CD14-positive monocyte (primary cell): ENCODE measurements at places on chromosomes 2 and 18. TPM values are rescaled to one million over a fixed set of nuclear protein-coding genes. Genes with fewer than 3 reads are reported as not detected.

Gene HOXD9
- polyA plus RNA-seq, result not detected

Gene SCYGR5
- polyA plus RNA-seq, result not detected

GRCh38 chr2:104687147-104687546 is 166.8 kb upstream of the POU3F3 start:
- DNase-seq, result no peak
- no peaks in the 10 kb centered on the region for H3K4me1 ChIP-seq
- H3K27me3 ChIP-seq, result no peaks in the 10 kb centered on the region
- H3K27ac ChIP-seq, result no peak overlapping the region

DNA sequence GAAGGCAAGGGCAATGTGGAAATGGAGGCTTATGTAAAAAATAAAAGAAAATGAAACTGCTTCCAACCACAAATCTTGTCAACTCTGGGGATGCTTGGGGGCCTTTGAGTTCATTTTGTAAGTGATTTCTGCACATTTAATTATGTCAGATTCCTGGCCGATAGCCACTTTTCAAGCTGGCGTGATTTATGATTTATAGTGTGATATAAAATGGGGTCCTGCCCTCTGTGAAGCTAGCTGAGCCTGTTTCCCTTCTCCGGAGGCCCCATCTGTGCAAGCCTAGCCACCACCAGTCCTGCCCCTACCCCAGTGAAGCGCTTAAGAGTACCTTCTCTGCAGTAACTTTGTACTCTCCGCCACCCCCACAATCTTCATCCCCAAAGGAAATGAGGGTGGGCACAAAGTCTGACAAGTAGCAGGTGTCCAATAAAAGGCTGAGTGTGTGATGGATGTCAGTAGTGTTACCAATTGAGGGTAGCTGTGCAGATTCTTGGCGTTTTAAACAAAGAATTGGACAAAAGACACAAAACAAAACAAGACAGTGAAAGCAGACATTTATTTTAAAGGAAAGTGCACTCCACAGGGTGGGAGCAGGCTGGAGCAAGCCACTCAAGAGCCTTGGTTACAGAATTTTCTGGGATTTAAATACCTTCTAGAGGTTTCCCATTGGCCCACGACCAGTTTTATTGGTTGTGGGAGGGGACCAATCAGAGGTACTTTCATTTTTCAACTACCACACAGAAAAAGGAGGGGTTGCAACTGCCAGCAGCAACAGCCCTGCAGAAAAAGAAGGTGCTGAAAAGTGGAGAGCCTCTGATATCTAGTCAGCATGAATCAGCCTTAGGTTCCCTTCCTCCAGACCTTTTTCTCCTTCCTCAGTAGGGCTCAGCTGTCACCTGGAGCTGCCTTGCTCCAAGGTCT is 39.0 kb upstream of the SIX3 start:
- H3K4me1 ChIP-seq, result no peaks in the 10 kb centered on the region
- no peak overlapping the region for H3K27ac ChIP-seq
- H3K36me3 ChIP-seq, result no peaks in the 10 kb centered on the region
- DNase-seq, result no peak
- H3K27me3 ChIP-seq, result peaks cover 2% of the 10 kb centered on the region
- no peak overlapping the region for H3K4me3 ChIP-seq

DNA sequence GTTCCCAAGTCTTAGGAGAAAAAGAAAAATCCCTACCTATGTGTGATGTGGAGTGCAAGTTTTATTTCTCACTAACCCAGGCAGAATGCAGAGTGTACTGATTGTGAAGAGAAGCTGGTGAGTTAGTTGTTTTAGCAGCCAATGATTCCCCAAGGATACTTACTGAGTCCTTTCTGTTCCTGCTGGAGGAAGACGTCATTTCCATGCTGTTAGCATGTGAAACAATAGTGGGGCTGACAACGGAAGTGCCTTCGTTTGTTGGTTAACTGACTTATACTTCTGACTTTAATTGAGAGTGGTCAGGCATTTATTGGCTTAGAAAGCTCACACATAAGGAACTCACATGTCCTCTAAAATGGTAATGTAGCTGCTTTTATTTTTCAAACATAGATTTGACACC is 180.6 kb downstream of the MC4R start:
- H3K27me3 ChIP-seq, result no peaks in the 10 kb centered on the region
- H3K4me1 ChIP-seq, result no peaks in the 10 kb centered on the region
- no peak for DNase-seq
- H3K27ac ChIP-seq, result no peak overlapping the region
- no peak overlapping the region for H3K4me3 ChIP-seq

DNA sequence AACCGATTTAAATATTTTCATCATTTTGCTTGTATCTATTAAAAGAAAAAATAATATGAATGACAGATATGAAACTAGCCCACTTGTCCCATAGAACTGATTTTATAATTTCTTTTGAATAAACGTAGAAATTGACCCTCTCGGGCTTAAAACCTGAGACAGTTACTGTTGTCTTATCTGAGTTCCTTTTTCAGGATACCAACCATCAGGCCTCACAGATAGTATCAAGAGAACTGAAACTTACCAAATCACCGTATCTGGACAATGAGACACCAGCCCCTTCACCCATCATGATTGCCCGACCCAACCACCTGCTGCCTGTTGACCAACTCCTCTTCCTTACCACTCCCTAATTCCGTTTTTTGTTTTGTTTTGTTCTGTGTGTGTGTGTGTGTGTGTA is 53.7 kb downstream of the LCLAT1 start:
- peaks cover 43% of the 10 kb centered on the region for H3K4me1 ChIP-seq
- DNase-seq, result no peak
- H3K27me3 ChIP-seq, result no peaks in the 10 kb centered on the region
- H3K4me3 ChIP-seq, result no peak overlapping the region
- H3K36me3 ChIP-seq, result peaks cover 35% of the 10 kb centered on the region

GRCh38 chr18:74529378-74529777 is 4.9 kb upstream of the CNDP1 start:
- no peaks in the 10 kb centered on the region for H3K27me3 ChIP-seq
- H3K4me1 ChIP-seq, result peaks cover 4% of the 10 kb centered on the region
- H3K36me3 ChIP-seq, result no peaks in the 10 kb centered on the region
- no peak overlapping the region for H3K4me3 ChIP-seq

- H3K27me3 ChIP-seq, result no peaks in the 10 kb centered on the region
- no peaks in the 10 kb centered on the region for H3K4me1 ChIP-seq
- DNase-seq, result no peak
- H3K27ac ChIP-seq, result no peak overlapping the region
These were observed 79.6 kb downstream of the LRATD1 start for GRCh38 chr2:14712111-14712510.

- H3K4me3 ChIP-seq, result no peak overlapping the region
- H3K27ac ChIP-seq, result no peak overlapping the region
- H3K36me3 ChIP-seq, result no peaks in the 10 kb centered on the region
- H3K4me1 ChIP-seq, result no peaks in the 10 kb centered on the region
These were observed 147.7 kb downstream of the CTNNA2 start for GRCh38 chr2:79660557-79660956.

- no peaks in the 10 kb centered on the region for H3K27me3 ChIP-seq
- H3K36me3 ChIP-seq, result no peaks in the 10 kb centered on the region
- no peaks in the 10 kb centered on the region for H3K4me1 ChIP-seq
- H3K4me3 ChIP-seq, result no peak overlapping the region
These were observed 28.3 kb upstream of the EPHA4 start for GRCh38 chr2:221600388-221600787.

DNA sequence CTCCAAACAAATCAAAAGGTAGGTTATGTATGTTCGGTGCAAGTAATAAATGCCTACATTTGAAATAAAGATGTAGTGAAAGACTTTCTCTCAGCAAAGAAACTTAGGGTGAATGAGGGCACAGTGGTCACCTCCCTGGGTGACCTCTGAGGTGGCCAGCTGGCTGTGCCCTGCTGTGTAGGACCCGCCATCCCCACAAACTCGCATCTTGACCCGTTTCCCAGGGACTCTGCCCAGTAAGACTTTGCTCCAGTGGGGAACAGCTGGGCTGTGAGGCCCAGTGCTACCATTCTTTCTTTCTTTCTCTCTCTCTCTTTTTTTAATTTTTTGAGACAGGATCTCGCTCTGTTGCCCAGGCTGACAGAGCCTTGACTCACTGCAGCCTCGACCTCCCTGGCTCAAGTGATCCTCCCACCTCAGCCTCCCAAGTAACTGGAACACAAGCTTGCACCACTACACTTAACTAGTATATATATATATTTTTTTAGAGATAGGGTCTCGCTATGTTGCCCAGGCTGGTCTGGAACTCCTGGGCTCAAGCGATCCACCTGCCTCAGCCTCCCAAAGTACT is 8.2 kb upstream of the GAREM2 start:
- H3K27me3 ChIP-seq, result no peaks in the 10 kb centered on the region
- no peaks in the 10 kb centered on the region for H3K36me3 ChIP-seq
- no peak overlapping the region for H3K27ac ChIP-seq
- no peak overlapping the region for H3K4me3 ChIP-seq

GRCh38 chr2:85110991-85111560 is 22.1 kb upstream of the TCF7L1 start:
- DNase-seq, result no peak
- peaks cover 4% of the 10 kb centered on the region for H3K27me3 ChIP-seq
- no peak overlapping the region for H3K4me3 ChIP-seq
- no peak overlapping the region for H3K27ac ChIP-seq
- no peaks in the 10 kb centered on the region for H3K4me1 ChIP-seq

- peaks cover 9% of the 10 kb centered on the region for H3K4me1 ChIP-seq
- no peak for DNase-seq
- H3K27me3 ChIP-seq, result no peaks in the 10 kb centered on the region
- H3K27ac ChIP-seq, result no peak overlapping the region
- H3K4me3 ChIP-seq, result no peak overlapping the region
These were observed 80.2 kb downstream of the SLC8A1 start for GRCh38 chr2:40371525-40372282.
